ENCODE measurements at places on chromosomes 5 and 9.

GRCh38 chr5:142412581-142412980, 87.8 kb upstream of the SPRY4 start:
- no peak for DNase-seq

- peak; percentile 98 for DNase-seq
These were observed 371.2 kb downstream of the NFIB start for GRCh38 chr9:13942695-13943094.

DNA sequence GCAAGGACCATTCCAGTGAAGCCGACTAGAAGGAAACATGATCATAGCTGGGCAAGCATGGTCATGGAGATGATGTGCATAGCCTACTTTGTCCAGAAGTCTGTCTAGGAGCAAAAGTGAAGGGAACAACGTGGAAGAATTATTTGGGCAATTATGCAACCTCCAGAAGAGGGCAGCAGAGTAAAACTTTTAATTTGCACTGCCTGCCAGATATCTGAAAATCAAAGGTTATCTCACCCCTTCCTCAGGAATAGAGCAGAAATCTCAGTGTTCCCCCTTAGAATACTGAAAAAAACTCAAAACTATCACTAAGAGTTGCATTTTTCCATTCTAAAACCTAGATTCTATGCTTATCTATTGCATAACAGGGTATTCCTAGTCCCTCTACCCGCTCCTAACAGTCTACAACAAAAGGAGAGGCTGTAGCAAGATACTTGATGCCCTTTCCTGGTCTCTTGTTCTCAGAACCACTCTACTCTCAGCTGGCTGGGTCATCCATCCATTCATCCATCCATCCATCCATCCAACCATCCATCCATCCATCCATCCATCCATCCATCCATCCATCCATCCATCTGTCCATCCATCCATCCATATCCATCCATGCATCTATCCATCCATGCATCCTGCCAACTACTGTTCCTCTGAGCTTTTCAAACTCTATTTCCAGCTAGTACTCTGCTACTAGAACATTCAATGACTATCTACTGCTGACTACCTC, 8.4 kb upstream of the SETD9 start:
- peak; percentile 39 for DNase-seq

DNA sequence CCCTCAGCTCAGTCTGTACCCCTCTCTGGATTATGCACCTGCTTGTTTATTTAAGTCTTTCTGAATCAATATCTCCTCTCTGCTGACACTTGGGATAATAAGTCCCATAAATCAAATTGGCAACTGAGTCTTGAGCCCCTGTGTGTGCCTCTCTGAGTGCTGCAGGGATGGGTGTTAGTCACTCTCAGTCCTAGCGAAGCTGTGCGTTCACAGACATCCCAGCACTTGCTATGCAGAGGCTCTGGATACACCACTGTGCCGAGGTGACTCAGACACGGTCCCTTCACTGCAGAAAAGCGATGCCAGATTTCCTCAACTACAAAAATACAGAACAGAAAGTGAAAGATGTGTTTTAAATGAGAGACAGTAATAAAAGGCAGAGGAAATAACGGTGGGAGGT, 4.1 kb upstream of the KCNMB1 start:
- no peak for DNase-seq

DNA sequence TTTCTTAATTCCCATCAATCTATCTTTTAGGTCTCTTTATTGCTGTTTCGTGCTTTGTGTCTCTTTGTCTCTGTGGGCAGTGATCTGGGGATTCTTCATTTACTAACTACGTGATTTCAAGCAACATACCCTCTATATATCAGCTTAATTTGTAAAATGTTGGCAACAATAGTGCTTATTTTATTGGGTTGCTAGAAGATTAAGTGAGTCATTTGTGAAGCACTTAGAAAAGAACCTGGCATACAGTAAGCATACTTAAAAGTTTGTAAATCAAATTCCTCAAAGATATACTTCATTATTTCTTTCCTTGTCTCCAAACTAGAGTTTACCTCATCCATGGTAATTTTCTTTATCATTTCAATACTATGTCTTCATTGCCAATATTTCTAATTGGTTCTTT, 669.7 kb downstream of the MAT2B start:
- peak; percentile 49 for DNase-seq

DNA sequence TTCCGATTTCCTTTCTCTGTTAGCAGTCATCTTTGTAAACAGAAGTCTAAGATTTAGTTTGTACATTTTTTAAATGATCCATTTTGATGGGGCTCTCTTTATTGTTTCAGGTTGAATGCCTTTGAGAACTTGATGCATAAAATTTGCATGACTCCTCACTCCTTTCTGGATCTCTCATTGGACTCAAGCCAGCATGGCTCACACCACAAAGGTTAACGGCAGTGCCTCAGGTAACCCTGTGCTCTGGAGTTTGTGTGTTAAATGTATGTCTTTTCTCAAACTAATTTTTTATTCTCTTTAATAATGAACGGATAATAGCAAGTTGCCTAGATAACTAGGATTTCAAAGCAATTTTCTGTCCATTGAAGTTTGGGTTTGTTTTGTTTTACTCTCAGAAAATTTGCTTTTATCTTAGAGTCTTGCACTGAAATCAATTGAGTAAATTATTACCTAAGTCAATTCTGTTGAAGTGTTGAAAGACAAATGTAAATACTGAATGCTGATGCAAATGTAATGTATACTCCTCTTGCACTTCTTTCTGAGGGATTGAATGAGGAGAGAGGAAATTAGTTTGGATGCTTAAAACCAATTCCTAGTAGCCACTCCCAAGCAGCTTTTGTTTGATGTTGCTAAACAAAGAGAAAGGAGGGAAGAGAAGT, 164.6 kb upstream of the DMRT1 start:
- no peak for DNase-seq

DNA sequence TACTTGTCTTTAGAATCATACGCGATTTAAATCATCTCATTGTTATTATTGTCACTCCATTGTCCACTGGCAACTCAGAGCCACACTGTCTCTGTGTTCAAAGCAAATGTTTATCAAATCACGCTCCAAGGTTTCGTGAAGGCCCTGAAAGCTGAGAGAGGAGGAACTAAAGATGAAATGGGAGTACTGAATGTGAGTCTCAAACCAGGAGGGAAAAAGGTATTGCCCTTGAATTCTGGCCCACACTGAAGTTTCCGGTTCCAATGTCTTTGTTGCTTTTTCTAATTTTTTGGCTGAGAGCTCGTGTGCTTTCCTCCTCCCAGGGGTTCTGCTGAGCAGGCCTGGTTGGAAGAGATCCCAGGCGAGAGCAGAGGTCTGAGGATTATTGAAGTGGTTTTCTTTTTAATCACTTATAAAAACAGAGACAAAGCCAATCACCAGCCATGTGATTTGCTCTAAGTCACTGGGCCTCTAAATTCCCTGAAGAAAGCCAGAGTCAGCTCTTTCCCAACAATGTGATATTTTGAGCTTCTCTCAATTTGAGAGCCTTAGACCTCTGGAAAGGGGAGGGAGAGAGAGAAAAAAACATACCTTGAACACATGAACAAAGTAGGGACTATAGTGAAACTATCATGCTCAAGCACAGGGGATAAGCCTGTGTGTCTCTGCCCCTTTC, 420.8 kb upstream of the GRAMD2B start:
- DNase-seq = peak; percentile 92

- no peak for DNase-seq
These were observed 75.6 kb downstream of the DMRTA1 start for GRCh38 chr9:22522206-22522740.

- DNase-seq = no peak
These were observed 282.3 kb downstream of the TMEM167A start for GRCh38 chr5:82794876-82795275.

GRCh38 chr5:157902449-157903116, 43.6 kb upstream of the CLINT1 start:
- DNase-seq = no peak

DNA sequence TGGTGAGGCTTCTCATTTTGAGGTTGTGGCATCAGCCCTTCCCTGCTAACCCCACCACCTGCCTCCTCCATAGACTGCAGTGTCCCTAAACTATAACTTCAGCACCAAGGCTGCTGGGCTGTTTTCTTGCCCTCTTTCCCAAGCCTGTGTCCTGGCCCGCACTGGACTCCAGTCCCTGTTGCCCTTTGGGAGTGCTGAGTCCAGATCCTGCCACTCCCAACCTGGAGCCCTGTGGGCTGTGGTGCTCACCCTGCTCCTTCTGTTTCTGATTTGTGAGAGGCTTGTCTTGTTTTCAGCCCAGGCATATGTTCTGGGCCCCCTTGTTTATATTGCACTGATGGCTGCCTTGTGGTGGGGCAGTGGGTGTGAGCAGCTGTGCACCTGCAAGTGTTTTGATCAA, 39.7 kb upstream of the RNU6ATAC start:
- DNase-seq = no peak

GRCh38 chr9:133057006-133057405, 4.8 kb upstream of the CEL start:
- DNase-seq = no peak

DNA sequence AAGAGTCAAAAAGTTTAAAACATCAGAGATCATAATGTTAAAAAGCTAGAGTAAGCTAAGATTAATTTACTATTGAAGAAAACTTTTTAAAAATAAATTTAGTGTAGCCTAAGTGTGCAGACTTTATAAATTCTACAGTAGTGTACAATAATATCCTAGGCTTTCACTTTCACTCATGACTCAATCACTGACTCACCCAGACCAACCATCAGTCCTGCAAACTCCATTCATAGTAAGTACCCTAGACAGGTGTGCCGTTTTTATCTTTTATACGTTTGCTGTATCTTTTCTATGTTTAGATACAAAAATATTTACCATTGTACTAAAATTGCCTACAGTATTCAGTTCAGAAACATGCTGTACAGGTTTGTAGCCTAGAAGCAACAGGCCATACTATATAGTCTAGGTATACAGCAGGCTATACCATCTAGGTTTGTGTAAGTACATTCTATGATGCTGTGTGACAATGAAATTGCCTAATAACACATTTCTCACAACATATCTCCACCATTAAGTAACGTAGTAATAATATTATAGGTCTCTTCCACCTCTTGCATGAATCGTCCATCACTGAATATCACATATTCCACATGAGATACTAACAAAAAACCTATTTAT, 59.2 kb downstream of the MEGF9 start:
- DNase-seq = peak; percentile 25

- DNase-seq = no peak
These were observed 28.4 kb downstream of the LMX1B start for GRCh38 chr9:126642010-126642744.

DNA sequence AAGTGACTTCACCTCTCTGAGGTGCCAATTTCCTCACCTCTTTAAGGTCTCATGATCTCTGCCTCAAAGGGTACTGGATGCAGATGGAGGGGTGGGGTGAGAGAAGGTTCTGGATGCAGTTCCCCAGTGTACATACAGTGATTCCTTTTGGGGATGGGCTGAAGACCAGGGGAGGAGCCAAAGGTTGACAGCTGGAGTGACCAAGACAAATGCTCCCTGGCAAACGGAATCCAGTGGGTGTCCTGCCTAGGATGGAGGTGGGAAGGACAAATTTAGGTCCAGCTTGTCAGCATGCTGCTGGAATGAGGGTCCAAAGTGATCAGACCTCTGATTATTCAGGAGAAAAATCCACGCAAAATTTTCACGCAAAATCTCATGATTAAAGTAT, 7.3 kb upstream of the LMX1B start:
- DNase-seq = no peak

- DNase-seq = no peak
These were observed 523.0 kb upstream of the PTPRD start for GRCh38 chr9:11135851-11136250.

DNA sequence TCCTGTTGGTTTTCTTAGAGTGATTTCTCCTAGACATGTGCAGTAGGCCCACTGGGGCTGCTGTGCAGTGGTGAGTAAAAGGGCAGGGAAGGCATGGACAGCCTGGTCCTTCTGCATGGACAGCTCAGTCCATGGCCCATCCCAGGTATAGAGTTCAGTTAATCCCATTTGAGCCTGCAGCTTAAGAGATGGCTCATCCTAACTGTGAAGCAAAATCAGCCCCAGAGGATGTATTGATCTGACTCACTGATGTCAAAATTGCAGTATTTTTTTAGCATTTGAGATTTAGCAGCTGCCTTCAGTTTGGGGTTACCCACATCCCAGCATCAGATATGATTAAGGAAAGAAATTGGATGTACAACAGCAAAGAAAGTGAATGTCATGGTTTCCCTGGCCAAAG, 93.4 kb downstream of the PDE6A start:
- no peak for DNase-seq

DNA sequence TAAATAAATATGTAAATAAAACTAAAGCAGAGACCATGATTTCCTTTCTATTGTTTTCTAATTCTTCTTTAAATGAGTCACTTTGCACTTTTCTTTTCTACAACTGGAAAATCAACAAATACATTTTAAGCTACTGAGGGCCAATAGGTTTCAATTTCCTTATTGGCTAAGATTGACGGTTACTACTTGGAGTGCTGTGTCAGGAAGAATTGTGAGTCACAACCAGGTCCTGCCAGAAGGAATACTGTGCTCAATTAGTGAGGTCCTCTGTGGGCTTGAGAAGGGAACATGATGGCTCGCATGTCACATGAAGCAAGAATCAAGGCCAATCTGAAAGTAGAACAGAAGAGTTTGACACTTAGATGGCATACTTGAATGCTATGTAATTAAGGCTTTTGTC, 110.8 kb downstream of the HMHB1 start:
- DNase-seq = peak; percentile 87

DNA sequence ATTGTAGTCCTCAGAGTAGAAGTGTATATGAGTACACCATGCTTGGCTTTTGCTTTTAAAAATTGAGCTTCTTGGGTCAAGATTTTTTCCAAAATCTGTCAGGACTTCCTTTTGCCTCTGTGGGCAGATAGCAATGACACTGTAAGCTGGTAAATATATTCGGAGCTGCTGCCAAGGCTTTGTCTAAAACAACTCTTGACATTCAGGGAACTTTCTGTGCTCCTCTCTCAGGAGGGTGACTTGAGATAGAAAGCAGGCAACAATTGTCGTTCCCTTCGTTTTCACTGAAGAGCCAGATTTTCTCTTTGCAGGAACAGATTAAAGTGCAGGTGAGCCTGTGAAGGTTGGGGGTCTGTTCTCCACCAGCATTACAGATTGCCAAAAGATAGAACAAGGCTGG, 230.5 kb downstream of the MAST4 start:
- no peak for DNase-seq

DNA sequence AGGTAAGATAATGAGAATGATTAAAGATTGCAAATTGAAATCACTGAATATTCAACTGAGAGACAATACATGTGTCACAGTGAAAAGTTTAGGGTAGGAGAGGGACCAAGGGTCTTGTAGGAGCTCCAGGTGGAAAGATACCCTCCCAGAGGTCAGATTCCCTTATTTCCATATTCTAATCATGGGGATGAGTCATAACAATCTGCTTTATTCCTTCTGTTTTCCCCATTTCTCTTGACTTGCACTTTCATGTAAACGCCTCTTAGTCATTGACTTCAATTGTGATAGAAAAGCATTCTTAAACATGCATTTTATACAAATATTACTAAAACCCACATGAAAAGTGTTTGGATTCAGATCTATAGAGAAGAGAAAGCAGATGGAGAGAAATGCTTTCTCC, 81.3 kb upstream of the CTSL start:
- DNase-seq = no peak
